HT1080 (cell line): ENCODE measurements at places on chromosomes 2 and 18. TPM values are rescaled to one million over a fixed set of nuclear protein-coding genes. Genes with fewer than 3 reads are reported as not detected.

Gene WNT10A
- 0.20 TPM in 1 of 2 replicates, not detected in the other for total RNA-seq

GRCh38 chr2:38301340-38301968 is 75.6 kb downstream of the ATL2 start:
- no peak for DNase-seq

Gene SEPTIN2
- total RNA-seq, result 212 and 259 TPM in 2 replicates

- no peak for DNase-seq
Observed at GRCh38 chr18:22165049-22165602, 4.3 kb upstream of the GATA6 start.

Gene AFF3
- total RNA-seq, result 6.8 and 9.3 TPM in 2 replicates

- DNase-seq, result peak; percentile 20
Observed at GRCh38 chr2:109009920-109010610, 21.0 kb upstream of the EDAR start.

- DNase-seq, result no peak
Observed at GRCh38 chr2:239407112-239407511, 6.3 kb upstream of the HDAC4 start.

DNA sequence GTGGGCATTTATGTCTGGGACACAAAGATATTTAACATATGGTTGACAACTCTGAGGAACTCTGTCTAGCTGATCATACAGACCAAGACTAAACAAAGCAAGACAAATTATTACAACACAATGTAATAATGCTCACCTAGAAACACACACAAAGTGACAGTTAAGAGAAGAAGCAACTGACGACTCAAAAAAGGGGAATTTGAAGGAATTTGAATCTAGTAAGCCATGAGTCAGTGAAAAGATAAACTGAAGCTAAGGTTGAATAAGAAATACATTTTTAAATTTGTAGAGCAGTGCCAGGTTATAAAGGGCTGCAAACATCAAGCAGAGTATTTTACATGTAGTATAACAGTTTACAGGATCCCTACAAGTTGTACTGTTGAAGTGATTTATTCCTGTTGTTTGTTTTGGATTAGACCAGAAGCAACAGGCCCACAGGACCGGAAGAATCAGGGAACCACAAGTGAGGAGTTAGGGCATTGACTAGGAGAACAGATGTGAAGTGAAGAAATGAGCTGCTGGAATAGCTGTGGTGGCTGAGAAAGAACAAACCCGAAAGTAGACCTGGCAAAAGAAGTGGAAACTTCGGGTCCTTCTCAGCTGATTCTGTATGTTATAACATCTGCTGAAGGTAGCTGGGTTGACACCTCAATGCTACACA is 35.6 kb downstream of the IFIH1 start:
- peak; percentile 28 for DNase-seq

DNA sequence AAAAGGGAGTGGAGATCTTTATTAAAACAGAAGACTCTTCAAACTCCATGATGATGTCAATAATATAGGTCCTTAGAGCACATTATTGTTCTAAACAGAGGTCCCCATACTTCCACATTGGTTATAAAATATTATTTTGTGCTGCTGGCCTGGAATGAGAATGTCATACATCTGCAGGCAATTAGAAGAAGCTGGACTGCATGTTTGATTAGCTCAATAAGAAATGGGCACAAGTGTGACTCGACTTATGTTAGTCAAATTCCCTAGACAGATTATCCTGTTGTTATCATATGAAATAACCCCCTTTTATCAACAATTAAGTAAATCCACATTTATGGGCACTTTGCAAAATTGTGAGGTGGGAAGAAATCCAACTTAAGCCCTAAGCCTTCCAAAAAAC is 8.8 kb downstream of the EFEMP1 start:
- no peak for DNase-seq

- DNase-seq, result no peak
Observed at GRCh38 chr2:152419944-152420343, 85.0 kb downstream of the FMNL2 start.

Gene LYPD1
- total RNA-seq, result 45.0 and 51.6 TPM in 2 replicates

DNA sequence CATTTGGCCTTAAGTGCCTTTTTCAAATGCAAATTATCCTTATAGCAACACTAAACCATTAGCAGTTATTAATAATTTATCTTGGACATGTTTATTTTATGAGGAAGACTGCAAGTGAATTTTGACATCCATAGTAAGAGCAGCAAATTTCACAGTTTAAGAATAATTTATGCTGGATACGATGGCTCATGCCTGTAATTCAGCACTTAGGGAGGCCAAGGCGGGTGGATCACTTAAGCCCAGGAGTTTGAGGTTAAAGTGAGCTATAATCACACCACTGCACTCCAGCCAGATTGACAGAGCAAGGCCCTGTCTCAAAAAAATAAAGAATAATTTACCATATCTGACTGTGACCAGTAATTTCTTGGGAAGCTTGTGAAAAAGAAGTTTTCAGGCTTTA is 286.2 kb downstream of the TMX3 start:
- DNase-seq, result no peak

GRCh38 chr2:173044686-173045085 is 31.0 kb upstream of the MAP3K20 start:
- peak; percentile 7 for DNase-seq

Gene NYAP2
- not detected in 2 replicates for total RNA-seq

DNA sequence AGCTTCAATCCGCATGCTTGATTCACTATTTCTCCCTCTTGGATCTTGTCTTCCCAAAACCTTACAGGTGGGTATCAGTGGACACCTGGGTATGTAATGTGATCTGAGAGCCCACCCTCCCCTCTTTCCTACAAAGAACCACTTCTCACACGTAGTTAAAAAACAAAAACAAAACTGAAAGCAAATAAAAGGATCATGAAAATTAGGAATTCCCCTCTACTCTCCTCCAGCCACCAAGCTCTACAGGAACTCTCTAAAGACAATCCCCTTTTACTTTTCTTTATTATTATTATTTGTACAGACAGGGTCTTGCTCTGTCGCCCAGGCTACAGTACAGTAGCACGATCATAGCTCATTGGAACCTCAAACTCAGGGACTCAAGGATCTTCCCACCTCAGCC is 40.8 kb upstream of the MYO1B start:
- no peak for DNase-seq
